ENCODE measurements at places on chromosomes 1 and 21. TPM values are rescaled to one million over a fixed set of nuclear protein-coding genes. Genes with fewer than 3 reads are reported as not detected.

GRCh38 chr1:248316796-248317195, 7.6 kb downstream of the OR2M7 start:
- no peak for DNase-seq

GRCh38 chr1:85438353-85438752, 26.6 kb downstream of the DDAH1 start:
- DNase-seq = no peak

GRCh38 chr1:101261623-101262022, 24.8 kb downstream of the S1PR1 start:
- DNase-seq = no peak

GRCh38 chr21:34279883-34280282, 83.9 kb upstream of the KCNE2 start:
- DNase-seq = no peak

Gene KRTAP12-2
- total RNA-seq = not detected

DNA sequence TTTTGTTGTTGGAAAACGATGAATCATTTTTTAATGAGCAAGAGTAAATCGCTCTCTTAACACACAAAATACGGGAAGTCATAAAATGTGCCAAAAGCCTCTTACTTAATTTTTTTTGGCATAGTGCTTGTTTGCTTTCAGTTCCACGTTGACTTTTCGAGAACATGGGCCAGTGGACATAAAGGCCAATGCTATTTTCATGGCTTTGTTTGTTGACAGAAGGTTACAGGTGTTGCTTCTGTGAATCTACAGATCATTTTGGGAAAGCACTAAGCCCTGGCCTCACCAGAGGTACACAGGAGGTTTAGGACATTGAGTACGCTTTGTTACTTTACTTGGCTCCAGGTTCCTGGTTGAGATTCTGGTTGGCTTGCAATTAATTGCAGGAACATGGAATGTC, 199.4 kb upstream of the HMCN1 start:
- DNase-seq = no peak

DNA sequence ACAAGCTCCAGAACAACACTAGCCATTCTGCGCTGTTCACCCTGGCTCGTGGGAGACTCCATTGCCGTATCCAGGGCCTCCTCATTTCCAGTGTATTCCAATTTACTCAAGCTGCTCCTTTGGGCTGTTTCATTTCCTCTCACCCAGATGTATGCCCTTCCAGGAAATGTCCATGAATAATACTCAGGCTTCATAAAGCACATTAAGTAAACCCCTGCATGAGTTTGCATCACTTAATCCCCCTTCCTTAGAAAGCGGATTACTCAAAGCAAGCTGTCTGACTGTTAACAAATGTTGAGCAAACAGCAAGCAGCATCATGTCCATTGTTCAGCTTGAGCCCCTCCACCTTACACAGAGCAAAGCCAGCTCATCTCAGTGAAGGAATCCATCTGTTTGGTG, 403.6 kb upstream of the PBX1 start:
- DNase-seq = no peak

GRCh38 chr1:161986328-161986727, 37.3 kb downstream of the OLFML2B start:
- no peak for DNase-seq

Gene JAM2
- 54.1 TPM for total RNA-seq

DNA sequence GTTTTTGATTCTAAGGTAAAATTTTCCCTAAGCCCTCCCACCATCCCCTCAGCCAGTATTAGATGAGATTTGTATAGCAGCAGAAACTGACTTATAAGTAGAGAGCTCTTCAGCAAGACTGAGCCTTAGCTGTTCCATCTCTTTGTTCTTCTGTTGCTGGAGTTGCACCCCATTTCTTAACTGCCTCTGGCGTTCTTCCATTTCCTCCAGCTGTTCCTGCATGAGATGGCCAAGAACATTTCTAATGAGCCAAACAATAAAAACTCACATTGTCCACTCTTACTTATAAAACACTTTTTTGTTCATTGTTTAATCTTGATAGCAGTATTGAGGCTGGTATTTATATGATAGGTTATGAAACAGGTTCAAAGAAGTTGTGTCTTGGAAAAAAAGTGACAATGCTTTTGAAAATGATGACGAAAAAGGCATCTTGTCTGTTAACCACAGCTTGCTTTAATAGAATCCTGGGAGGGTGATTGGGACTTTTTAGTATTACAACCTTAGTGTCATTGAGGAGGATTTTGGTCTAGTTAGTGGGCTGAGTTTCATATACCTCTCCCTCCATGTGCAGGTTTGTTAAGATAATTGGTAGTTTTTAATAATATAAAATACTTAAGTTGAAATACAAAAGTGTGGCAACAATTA, 18.3 kb downstream of the SYNC start:
- DNase-seq = no peak

Gene OR2M3
- not detected for total RNA-seq

- no peak for DNase-seq
These were observed 779 bp upstream of the DEGS1 start for GRCh38 chr1:224182057-224182865.

Gene RNF11
- total RNA-seq = 56.9 TPM

Gene OR2T8
- not detected for total RNA-seq

GRCh38 chr1:24903011-24903461, 27.0 kb downstream of the RUNX3 start:
- no peak for DNase-seq

DNA sequence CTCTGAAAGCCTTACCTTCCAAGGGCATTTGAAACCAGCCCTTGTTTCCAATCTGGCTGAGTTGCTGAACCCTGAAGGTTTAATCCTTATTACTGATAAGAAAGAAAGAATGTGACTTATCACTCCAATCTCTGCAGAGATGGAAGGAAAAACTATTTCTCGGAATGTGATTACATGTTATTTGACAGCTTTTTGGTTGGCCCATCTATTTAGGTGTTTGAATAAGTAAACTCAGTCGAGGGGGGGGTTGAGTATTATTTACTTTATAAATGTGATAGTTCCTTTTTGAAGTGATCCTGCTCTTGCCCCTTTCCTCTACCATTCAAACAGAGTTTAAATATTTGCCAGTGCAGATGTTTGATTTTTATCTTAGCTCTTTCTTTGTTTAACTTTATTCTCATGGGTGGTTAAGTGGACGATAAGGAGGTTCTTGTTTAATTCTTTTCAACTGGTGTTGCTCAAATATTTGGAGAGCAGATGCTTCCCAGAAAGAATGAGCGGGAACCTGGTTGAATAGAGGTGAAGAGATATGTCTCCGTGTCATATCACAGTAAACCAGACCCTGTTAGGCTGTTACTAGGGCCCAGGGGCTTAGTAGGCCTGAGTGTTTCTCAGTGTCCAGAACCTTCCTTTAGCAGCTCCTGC, 126.1 kb downstream of the CACHD1 start:
- DNase-seq = no peak

Gene IGSF9
- total RNA-seq = 0.11 TPM

DNA sequence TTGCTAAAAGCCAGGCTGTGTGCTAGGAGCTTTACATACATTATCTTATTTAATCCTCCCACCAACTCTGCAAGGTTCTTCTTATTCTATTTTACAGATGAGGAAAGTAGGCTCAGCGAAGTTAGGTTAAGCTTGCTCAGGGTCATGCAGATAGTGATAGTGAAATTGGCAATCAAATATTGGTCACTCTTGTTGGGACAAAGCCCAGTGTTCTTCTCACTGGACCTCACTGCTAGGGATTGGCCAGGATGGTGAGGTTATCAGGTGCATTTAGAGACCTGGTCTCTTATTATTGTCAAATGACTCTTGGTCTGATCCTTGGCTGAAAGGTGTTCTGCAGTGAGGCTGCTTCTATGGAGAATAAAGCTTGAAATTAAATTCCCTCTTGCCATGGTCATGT, 145.1 kb downstream of the CNIH3 start:
- DNase-seq = no peak

Gene NOS1AP
- 5.0 TPM for total RNA-seq

DNA sequence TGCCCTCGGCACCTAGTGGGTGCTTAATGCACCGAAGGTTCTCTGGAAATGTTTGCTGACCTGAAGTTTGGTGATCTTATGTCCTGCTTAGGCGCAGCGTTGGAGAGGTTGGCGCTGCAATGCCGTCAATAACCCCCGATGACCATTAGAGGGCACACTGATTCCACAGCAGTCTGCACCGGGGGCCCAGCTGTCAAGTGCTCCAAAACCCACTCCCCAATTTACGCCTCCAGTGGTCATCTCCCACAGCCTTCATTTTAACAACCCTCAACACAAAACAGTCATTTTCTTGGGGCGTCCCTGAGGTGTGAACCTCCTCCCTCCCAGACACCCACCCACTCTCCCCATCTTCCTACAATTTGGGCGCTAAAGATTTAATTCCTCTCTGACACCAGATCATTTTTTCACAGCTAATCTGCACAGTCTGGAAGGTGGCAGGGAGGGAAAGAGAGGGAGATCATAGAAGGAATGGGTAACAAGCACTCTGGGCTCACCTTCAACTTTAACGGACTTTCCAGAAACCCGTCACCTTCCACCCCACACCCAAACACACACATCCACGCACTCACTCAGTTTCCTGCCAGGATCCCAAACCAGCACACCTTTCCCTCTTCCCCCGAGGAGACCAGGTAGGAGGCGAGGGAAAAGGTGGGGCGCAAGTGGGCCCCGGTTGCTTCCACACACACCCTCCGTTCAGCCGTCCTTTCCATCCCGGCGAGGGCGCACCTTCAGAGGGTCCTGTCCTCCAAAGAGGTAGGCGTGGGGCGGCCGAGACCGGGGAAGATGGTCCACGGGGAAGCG, 570 bp upstream of the NPR1 start:
- no peak for DNase-seq
